Hematopoietic multipotent progenitor cell treated with erythropoietin and hydrocortisone succinate and interleukin-3 and kit ligand, for 8 days (in vitro differentiated cells): ENCODE measurements at places on chromosomes 2 and 18.

- DNase-seq = no peak
Observed at GRCh38 chr2:221343524-221343923, 228.6 kb downstream of the EPHA4 start.

DNA sequence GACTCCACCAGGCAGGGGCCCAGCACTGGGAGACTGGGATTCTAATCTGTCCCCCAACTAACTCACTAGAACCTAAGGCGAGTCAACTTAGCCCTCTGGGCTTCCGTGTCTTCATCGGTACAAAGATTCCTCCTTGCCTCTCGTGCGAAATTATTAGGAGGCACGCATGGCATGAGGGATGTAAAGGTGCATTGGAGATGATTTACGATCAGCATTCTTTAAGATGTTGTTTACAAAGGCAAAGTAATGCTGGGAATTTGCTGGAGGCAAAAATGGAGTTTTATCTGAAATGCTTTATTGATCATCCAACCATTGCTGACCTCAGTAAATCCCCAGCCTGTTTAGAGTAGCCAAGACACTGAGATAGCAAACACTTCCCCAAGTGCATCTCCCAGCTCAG lies 171.8 kb upstream of the KLHL29 start:
- DNase-seq = no peak

GRCh38 chr2:238203973-238204683 lies 633 bp upstream of the ILKAP start:
- DNase-seq = peak; percentile 92

DNA sequence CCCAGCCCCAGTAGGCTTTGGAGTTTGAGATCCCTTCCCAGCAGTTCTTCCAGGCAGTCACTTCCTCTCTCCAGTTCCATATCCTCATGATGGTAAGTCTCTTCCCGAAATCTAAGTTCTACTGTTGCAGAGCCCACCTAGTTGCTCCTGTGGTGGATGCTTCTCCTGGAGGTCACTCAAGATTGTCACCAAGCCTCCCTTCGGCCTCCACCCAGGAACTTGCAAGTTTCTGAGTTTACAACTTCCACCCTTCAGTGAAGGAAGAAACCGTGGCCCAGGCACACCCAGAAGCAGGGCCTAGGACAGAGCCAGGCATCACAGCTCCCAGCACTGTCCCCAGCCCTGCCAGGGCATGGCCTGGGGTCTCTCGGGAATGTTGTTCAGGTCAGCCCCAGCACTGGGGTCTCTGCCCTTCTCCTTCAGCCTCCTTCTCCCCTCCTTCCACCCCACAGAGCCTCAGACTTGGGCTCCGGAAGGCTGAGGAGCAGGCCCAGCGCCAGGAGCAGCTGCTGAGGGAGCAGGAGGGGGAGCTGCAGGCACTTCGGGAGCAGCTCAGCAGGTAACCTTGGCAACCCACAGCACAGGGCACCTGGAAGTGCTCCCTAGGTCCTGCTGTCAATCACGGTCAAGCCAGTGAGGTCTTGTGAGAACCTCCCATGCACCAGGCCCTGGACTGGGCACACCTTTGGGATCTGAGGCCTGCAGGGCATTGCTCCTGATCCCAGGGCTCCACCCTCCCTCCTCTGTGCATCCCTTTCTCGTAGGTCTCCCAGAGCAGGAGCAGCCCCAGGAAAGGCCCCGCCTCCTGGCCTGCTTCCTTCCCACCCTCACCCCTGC lies 7.1 kb downstream of the RUFY4 start:
- DNase-seq = no peak

GRCh38 chr2:18005411-18005810 lies 126.9 kb downstream of the KCNS3 start:
- DNase-seq = no peak

GRCh38 chr2:239966853-239967552 lies 58.1 kb downstream of the NDUFA10 start:
- DNase-seq = no peak

DNA sequence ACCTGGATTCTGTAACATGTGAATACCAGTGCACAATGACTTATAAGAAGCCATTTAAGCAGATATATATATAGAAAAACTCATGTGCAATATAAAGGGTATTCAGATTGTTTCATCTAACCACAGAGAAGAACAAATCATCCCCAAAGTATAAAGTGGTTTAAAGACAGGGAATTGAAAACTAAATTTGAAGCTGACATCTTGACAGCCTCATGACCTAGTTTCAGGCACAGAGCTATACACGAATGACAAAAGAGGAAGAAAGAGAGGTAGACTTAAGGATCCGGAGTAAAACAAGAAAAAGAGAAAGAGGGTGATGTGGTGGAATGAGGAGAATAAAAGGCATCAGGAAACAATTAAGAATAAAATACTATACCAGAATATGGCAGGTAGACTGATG lies 194.5 kb downstream of the EPHA4 start:
- DNase-seq = no peak

DNA sequence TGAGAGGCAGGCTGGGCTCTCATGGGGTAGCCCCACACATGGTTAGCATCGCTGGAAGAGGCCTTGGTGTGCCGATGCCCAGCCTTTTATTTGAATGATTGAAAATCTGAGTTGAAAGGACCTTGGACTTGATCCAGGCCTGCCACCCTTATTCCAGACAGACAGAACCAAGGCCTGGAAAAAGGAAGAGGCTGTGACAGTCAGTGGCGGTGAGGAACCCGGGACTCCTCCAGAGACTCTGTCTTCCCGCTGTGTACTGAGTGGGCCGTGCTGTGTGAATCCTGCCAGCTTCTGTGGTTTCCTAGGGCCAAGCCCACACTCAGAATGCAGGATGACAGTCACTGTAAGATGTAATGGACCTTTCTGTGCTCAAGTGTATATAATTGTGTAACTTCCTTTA lies 218.5 kb downstream of the LDLRAD4 start:
- DNase-seq = no peak

DNA sequence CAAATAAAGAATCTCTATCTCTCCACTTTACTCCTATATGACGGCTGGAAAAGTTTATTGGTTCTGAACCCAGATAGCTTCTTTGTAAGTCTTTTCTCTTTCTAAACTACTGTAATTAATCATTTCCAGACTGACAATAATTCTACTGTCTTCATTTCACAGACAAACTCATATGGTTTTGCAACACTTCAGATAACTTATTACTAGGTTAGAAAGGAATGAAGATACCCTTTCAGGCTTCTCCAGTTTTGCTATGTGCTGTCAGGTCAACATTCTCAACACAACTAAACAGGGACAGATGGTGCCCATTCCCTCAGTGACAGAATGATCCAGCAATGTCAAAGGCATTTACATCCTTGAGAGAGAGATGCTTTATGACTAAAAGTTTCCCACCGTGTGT lies 198.5 kb upstream of the ITGA4 start:
- no peak for DNase-seq

GRCh38 chr18:55088000-55088401 lies 128.7 kb upstream of the CCDC68 start:
- no peak for DNase-seq

GRCh38 chr18:55018602-55019001 lies 59.3 kb upstream of the CCDC68 start:
- no peak for DNase-seq

- DNase-seq = no peak
Observed at GRCh38 chr2:13240061-13240460, 523.3 kb downstream of the TRIB2 start.

GRCh38 chr2:145302451-145302850 lies 782.5 kb upstream of the ZEB2 start:
- no peak for DNase-seq

DNA sequence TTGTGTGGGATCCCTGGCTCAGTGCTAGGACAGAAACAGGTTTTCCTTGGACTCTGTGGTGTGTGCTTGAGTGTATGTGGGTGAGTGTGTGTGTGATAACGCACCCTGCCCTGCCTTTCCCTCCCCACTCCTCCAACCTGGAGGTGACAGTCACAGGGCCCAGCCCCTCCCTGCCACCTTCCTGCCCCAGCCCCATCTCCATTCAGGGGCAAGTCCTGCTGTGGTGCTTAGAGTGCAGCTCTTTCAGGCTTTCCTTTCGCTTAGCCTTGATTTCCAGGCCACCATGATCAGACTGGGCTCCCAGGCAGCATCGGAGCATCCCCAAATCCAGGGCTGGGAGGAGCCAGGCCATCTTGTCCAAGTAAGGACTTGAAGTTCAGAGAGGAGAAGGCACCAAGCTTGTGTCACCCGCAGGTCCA lies 185.2 kb downstream of the ZFP36L2 start:
- DNase-seq = no peak

DNA sequence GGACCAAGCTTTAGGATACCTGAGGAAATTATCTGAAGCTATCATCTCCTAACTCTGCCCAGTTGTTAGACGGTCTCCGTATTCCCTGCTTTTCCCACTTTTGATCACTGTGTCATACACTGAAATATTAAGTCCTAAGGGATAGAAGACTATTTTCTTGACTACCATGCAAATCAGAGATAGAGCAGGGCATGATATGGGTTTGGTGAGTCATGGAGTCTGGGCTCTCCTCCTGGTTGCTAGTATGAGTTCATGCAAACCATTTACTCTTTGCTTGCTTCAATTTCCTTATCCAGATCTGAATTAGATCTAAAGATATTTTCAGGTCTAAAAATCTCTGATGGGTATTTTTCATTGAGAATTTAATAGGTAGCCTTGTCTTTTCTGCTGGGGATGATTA lies 55.0 kb downstream of the EHBP1 start:
- DNase-seq = no peak

- DNase-seq = no peak
Observed at GRCh38 chr18:55422456-55423180, 165.4 kb downstream of the TCF4 start.

GRCh38 chr18:56952026-56952425 lies 194.9 kb upstream of the BOD1L2 start:
- DNase-seq = no peak

DNA sequence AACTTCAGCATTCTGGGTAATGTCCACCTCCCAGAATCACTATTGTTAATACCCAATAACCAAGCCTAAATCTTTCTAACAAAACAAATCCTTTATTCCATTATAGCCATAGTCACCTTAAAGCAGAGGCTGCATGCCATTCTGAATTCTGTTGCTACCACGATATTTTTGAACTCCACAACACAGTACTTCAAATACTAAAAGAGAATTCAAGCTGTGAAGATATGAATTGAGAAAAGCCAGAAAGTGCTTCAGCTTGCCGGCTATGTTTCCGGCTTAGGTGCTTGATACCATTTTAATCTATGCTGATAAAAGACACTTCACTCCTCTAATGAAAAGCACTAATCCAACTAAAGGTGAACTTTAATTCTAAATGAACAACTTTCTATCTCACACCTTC lies 41.3 kb downstream of the GAREM1 start:
- no peak for DNase-seq

- DNase-seq = no peak
Observed at GRCh38 chr2:36812196-36812595, 115.7 kb downstream of the VIT start.

- DNase-seq = no peak
Observed at GRCh38 chr2:8217468-8218030, 464.3 kb upstream of the ID2 start.

DNA sequence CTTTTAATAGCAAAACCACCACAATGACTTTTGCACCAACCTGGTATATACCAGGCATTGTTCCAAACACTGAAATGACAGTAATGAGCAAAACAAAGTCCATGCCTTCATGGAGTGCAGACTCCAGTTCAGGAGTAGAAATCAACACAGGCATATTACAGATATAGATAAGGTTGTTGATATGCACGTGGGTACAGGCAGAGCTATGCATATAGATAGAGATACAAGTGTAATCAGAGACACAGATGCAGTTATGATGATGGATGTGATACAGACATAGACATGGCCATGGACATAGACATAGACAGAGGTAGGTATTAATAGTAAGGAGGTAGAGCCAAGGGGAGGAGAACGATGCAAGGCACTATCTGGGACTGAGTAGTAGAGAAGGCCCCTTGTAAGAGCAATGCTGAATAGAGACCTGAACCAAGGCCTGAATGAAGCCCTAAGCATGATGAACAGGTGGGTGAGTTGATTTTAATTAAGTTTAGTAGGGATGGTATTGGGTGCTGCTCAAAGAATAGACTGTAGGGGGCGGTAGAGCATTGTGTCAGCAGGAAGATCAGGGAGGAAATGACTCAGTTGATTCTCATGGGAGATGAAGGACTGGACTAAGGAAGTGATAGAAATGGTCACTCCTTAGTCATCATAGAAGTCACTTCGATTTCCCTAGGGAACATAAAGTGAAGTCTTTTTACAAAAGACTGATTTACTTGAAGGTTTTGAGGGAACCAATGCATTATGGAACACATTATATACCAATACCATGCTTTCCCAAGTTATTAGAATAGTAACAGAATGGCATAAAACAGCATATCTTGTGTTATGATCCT lies 39.4 kb downstream of the CMPK2 start:
- peak; percentile 89 for DNase-seq

- no peak for DNase-seq
Observed at GRCh38 chr2:9264301-9264700, 57.7 kb downstream of the ASAP2 start.

DNA sequence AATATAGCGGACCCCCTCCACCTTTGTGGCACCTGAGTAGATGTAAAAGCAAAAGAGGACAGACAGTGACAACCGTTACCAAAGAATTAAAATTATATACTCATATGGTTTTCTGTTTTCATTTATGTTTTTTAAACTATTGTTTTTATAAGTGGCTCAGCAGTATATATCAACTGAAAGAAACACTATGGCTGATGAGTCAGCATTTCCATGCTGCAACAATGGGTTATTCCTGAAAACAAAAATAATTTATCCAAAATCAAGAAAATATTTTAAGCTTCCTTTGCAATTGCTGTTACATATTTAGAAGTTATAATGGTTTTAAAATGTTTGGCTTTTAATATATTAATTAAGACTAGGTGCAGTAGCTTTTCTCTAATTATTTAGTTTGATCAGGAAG lies 17.7 kb downstream of the MRPS9 start:
- peak; percentile 44 for DNase-seq

DNA sequence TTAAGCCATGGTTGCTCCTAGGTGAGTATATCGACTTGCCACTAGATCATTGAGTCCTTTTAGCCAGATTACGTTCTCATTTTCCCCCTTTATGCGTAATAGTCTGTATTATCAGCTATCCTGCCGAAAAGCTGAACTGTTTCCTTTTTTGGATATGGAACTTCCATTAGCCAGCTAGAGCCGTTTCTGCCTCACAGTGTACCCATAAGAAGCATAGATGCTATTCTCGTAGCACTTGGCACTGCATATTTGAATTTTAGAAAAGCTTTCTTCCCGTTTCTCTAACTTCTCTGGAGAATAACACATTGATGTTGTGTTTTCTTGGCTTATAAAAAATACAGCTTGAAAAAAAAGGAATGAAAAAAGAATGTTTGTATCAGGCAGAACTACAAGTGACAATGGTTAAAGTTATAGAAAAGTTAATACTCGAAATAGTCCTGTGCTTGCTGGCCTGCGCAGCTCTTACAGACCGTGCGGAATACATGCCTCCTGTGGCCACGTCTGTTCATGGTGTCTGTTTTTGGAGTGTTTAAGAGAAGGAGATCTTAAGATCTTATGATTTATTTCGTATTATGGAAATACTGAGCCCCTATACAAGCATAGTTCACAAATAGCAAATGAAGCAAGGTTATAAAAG lies 710 bp downstream of the DUSP19 start:
- DNase-seq = peak; percentile 50

- peak; percentile 97 for DNase-seq
Observed at GRCh38 chr2:68441179-68441993, 25.7 kb downstream of the FBXO48 start.
